ENCODE measurements at places on chromosomes 4 and X.

DNA sequence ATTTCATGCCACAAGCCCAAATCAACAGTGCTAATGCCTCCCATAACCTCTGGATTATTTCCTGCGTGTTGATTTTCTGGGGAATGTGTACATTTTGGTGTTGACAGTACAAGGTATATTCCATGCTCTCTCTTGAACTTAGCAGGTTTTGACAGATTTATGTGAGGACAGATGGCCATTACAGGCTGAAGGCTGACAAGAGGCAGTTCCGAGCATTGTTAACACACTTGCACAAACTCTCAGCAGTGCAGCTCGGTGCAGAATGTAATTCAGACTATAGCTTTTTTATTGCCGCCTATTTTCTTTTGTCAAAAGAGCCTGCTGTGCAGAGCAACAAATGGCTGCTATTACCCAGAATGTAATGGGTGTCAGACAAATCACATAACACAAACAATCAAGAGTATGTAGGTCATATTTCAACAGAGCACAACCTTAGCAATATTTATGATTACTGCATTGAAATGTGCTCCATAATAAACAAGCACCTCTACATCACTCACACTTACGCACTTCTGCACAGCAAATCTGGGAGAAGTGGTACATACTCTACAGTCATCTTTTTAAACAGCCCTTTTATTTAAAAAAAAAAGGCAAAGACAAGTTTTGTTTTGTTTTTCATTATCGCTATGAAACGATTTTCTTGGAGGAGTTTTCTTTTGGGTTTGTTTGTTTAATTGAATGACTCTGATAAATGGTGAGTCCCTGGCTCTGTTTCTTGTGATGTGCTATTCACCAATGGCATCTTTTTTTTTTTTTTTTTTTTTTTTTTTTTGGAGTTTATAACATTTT, 71.6 kb downstream of the PPARGC1A start:
- no peak for DNase-seq

- no peak for DNase-seq
Observed at GRCh38 chrX:64885850-64886249, 90.4 kb downstream of the ZC4H2 start.

DNA sequence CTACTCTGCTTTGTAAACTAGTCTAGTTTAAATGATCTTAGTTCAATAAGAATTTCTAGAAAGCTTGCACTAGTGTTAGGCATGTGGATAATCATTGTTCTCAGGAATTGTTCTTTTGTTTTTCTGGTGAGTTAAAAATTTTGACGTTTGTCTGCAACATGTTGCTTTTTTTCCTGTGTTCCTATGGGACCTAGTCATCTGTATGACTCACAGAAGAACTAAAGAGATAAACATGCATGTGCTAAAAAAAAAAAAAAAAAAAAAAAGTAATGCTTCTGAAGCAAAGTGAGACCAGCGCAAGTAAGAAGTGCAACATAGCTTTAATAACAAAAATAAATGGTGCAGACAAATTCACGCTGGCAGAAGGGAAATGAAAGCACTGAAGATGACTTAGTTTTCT, 471.2 kb downstream of the IQCM start:
- DNase-seq = no peak

DNA sequence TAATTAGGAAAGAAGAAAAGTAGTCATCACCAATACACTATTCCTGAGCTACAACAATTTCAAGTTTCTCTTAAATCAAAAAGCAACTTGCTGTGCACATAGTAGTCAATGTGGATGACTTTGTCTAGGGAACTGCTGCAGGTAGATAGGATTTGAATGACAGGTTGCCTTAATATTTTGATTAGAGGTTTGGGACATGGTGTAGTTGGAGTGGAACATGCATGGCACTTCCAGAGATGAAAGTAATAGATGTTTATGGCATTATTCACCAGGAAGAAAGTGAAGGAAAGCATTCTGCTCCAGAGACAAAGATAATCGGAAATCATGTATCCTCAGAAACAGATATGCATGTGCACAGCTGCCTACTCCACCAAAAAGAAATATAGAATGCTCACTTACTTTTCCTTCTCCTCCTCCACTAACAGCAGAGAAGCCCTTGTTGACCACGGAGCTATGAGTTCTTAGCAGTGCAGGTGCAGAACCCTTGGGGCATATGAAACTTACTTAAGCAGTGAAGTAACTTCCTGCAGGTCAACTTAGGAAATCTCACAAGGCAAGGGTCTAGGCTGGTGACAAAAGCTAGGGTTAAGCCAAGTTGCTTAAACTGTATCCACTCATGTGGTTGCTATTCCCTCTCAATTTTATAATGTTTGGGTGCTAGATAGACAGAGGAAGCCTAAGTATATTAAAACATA, 390.8 kb downstream of the HNRNPD start:
- DNase-seq = no peak

GRCh38 chr4:78621395-78621794, 69.8 kb downstream of the ANXA3 start:
- DNase-seq = no peak

GRCh38 chr4:28176942-28177341, 1316.3 kb downstream of the STIM2 start:
- no peak for DNase-seq

GRCh38 chr4:55866290-55866907, 13.0 kb downstream of the EXOC1 start:
- DNase-seq = no peak

DNA sequence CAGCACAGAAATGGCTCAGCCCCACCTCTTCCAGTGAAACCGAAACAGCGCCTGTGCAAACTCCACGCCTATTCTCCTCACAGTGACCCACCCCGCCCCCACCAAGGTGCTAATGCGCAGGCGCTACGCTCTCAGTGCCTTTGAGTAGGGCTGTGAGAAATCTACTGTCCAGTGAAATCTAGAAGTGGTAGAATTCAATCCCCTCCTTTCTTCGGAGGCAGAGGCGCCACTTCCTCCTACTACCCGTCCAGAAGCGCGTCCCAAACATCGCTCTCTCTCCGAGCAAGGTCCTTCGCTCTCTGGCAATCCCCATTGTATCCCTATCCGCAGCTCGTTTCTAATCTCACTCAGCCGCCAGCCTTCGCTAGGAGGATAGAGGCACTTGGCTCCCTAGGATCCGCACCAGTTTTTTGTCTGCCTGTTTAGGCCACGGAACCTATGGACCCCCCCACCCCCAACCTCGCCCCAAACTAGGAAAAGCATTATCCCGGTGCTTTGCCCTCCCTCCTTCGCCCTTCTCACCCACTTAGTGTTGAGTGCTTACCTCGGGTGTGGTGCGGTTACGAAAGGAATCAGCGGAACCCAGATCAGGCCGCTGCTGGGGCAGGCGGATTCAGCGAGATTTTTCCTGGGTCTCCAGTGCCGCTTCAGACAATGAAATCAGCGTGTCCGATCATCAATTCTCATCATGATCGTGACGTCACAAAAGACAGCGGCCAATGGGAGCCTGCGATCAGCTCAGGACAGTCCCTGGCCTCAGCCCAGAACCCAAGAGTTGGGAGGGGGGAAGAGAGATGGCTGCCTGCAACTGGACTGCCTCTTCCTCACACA, at the start of gene HDX:
HDX (minus strand) TSS at position 656 of the 831 bp plus-strand sequence. CDS start 27,056 bp downstream, outside the sequence.
- peak; percentile 70 for DNase-seq

GRCh38 chr4:156820931-156821330, 150.7 kb downstream of the PDGFC start:
- no peak for DNase-seq

DNA sequence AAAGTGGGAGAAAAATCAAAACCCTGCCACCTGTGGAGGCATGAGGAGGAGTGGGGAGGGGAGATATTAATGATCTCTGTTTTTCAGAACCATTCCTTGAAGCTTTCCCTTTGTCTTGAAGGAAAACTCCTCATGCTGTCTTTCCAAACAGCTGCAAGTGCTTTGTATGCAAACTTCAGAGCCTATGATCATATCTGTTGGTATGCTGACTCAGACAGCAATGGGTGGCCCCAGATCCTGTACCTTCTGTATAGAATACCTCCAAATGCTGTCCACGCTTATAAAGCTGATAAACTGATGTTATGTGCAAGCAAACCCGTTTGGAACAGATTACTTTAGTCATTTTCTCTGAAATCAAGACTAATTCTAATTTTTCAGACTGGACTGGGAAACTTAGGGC, 31.9 kb downstream of the BMP15 start:
- DNase-seq = no peak

DNA sequence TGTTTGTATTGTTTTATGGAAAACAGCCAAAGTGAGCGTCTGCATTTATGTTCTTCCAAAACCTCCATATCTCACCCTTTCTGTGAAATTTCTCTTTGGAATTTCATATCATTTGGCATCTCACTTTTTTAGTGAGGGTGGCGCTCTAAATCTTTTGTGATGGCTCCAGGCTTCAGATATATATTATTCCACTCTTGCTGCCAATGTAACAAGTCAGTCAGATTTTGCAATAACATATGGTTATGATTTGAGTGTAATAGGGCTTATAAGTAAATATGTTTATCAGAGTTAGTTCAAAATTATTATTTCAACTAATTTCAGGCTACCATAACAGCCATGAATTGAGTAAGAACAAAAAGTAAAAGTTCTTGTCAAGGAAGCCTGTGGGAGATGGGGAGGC, 314.7 kb downstream of the PDGFC start:
- no peak for DNase-seq

- no peak for DNase-seq
Observed at GRCh38 chrX:39577206-39577984, 520.4 kb downstream of the BCOR start.

DNA sequence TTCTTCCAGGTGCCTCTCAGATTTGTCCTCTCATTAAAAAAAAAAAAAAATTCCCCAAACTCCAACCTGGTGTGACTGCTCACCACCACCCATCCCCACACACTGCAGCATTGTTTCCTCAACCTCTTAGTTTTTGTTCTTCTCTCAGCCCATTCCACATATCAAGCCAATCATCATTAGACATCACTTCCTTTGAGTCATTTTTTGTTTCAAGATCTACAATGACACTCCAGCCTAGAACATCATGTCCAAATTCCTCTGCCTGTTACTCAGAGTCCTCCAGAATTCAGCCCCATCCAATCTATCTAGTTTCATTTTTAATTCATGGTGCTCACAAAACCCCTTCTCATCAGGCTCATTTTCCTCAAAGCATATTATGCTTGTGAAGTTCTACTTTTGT, 262.5 kb upstream of the TEX13A start:
- DNase-seq = no peak

DNA sequence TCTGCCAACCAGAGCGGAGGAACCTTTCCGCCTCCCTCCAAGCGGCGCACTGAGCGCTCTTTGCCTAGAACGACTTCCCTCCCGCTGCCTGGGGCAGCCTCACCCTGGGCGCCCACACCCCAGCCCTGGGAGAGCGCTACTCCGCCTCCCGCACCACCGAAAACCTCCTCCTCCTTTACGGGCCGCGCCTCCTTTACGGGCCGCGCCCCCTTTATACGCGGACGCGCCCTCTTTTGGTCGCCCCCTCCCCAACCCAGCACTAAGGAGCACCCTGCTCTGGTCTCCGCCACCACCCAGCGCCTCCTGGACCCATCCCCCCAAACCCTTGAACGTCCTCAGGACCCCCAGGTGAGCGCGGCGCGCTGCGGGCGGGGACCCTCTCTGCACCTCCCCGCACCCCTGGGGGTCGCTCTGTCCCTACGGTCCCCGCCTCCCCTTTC, 586 bp upstream of the NSG1 start:
- DNase-seq = peak; percentile 37

GRCh38 chrX:142831961-142832530, 193.7 kb upstream of the SPANXN4 start:
- DNase-seq = no peak

DNA sequence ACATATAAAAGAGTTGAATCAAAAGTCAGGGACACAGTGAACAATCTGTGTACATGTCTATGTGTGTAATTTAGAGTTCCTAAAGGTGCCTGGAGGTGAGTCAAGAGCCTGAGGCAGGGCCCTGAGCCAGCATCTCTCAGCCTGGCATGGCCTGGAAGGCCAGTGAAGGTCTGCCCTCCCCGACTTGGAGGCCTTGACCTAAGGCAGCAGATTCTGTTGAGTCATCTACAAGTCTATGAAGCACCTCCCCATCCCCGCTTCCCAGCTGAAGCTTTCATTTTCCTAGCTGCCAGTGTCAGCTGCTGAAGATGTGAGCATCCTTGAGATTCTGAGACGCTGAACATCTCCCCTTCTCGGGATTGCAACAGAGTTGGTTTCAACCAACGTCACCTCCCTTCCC, 583.9 kb downstream of the BCOR start:
- DNase-seq = no peak

GRCh38 chr4:35538807-35539206, 705.5 kb downstream of the ARAP2 start:
- DNase-seq = no peak

DNA sequence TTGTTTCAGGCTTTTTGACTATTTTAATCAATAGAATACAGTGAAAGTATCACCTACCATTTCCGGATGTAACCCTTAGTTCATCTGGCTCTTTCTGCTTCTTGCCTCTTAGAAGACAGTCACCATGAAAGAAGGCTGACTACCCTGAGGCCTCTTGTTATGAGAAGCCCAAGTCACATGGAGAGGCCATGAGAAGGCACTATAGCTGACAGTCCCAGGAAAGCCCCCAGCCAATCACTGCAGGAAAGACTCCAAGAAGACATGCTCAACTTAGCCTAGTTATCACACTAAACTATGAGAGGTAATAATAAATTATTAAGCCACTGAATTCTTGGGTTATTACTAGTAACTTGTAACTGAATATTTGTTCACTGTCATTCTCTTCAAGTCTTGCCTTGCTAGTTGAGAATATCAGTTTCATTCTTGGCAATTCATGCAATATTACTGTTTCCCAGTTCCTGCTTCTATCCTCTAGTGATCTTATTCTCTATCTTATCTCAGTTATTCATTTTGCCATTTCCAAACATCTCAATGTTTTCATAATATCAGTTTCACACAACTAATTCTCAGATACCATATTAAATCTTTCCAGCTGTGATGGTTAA, 57.1 kb upstream of the GUCY1A1 start:
- DNase-seq = no peak

DNA sequence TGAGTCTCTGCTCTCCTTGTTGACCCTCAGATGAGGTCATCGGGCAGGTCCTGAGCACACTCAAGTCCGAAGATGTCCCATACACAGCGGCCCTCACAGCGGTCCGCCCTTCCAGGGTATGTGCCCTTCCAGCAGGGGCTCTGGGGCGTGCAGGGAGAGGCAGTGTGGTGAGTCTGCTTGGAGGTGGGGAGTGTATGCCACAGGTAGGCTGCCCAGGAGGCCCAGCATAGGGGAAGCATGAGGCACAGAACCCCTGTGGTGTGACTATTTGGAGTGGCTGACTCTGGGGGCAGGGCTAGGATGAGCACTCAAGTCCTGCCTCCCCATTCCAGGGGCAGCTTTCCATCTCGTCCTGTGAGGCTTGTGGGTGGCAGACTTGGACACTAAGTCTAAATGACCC, 3.3 kb upstream of the GDI1 start:
- DNase-seq = no peak

- DNase-seq = no peak
Observed at GRCh38 chr4:48699475-48699874, 80.6 kb downstream of the FRYL start.

DNA sequence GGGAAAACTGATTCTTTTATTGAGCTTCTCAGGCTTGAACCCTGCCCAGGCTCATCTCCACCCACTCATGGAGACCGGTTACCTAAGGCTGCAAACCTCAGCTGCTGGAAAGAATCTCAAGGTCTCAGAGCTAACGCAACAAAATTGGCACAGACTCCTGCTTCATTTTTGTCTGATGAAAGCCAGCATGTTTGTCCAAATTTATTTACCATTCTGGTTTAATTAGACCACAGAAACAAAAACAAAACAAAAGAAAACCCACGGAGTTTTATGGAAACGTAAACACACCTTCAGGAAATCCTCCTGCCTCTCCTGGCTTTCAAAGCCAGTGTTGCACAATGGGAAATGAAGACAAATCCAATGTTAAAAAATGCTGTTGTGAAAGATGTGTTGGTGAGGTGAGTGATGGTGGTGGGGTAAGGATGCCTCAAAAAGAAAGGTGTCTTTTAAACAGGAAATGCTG, 56.4 kb upstream of the PDLIM3 start:
- DNase-seq = no peak

Data from anterior cingulate cortex (tissue), 58 donors.